ENCODE measurements at places on chromosomes 11 and 22.

- DNase-seq: no peak
Measured at GRCh38 chr22:42752912-42753311, 32.2 kb upstream of the A4GALT start.

DNA sequence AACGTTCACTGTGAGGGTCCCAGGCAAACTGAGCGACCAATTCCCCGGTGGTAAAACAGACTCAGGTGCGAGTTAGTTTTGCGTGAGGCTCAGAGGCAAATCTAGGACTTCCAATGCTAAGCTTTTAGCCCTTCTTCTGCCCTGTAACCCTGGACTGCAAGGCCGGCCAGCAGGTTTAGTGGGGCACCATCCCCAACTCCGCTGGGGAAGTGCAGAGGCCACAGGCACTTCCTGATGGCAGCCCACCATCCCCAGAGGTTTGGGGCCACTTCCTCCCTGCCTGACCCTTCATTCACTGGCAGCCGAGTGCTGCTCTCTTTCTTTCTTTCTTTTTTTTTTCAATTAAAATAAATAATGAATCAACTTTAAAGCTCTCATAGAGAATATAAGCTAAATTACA lies 124.6 kb upstream of the B3GAT1 start:
- no peak for DNase-seq

GRCh38 chr11:119029340-119030028 lies 1.2 kb downstream of the SLC37A4 start:
- no peak for DNase-seq

DNA sequence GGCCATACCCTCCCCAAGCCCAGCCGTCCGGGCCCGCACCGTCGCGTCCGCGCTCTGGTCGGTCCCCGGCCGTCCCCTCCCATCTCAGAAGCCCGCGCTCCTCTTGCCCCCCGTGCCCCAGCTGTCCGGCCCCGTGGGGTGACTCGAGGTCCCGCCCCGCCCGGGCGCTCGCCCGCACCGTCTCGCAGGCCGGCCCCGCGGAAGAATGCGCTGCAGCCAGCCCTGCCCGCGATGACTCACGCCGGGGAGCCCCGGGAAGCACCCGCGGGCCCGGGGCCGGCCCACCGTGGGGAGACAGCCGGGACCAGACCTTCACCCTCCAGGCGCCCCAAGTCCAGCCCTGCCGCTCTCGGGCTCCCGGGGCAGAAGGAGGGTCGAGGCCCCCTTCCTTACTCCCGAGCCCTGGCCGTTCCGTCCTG lies 320 bp upstream of the PHLDA2 start:
- peak; percentile 49 for DNase-seq

- no peak for DNase-seq
Measured at GRCh38 chr11:130071211-130071712, 1.6 kb downstream of the APLP2 start.

DNA sequence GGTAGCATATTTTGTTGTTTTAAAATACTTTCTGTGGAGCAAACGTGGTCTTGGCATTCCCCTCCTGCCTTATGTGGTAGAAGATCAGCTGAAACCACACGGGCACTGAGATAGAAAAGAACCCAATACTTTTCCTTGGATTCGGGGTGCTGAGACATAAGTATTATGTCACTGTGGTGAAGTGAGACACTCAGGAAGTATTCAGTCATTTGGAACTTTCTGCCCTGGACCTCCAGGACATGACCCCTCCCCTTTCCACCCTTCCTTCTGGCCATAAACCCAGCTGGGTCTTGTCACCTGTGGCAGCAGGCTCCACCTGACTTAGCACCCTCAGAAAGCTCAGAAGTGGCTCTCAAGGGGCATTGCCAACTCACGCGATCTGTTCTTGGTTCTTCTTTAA lies 123.4 kb downstream of the SWAP70 start:
- DNase-seq: no peak

GRCh38 chr11:43916621-43917020 lies 25.8 kb upstream of the C11orf96 start:
- DNase-seq: no peak

DNA sequence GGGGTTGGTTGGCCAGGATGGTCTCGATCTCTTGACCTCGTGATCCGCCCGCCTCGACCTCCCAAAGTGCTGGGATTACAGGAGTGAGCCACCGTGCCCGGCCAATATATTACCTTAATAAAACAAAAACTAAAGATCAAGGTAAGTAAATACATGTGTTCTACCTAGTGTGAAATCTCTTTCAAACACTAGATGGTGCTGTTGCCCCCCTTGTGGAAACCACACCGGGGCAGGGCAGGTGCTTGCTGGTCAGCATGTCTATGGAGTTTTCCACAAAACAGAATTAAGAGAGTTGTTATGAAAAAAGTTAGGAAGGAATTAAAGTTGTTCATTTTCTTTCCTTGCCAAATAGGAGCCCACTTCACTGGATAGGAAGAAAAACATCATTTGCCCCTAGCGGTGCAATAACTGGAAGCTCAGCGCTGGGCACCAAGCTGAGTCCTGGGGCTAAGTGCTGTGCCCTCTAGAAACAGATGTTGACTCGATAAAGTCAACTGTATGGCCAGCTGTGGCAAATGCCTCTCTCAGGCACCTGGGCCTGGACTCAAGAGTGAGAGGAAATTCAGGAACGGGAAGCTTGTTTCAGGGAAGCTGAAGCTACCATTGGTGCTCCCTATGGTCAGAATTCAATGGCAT lies 6.3 kb upstream of the KCNJ5 start:
- DNase-seq: peak; percentile 75

- no peak for DNase-seq
Measured at GRCh38 chr11:6202041-6202440, 3.0 kb downstream of the OR52W1 start.

DNA sequence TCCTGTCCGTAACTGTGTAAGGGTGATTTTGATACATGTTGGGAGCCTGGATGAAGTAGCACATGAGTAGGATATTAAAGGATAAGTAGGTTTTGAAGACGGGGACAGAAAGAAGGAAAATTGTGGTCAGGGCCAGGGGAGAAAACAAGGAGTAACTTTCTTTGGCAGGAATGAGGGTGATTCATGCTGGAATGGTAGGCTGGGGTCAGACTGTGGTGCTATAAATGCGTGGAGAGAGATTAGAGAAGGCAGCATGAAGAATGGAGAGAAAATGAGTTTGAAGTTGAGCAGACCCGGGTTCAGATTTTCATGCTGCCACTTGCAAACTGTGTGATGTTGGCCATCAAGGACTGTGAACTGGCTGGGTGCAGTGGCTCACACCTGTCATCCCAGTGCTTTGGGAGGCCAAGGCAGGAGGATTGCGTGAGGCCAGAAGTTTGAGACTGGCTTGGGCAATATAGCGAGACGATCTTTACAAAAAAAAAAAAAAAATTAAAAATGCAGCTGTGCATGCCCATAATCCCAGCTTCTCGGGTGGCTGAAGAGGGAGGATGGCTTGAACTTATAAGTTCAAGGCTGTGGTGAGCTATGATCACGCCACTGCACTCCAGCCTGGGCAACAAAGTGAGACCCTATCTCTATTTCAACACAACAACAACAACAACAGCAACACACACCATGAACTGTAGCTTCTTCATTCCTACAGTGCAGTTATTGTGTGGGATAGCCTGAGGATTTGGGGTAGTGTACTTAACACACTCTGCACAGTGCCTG lies 22.3 kb downstream of the ZBTB16 start:
- DNase-seq: no peak

GRCh38 chr11:78708388-78708787 lies 133.7 kb upstream of the NARS2 start:
- DNase-seq: no peak

DNA sequence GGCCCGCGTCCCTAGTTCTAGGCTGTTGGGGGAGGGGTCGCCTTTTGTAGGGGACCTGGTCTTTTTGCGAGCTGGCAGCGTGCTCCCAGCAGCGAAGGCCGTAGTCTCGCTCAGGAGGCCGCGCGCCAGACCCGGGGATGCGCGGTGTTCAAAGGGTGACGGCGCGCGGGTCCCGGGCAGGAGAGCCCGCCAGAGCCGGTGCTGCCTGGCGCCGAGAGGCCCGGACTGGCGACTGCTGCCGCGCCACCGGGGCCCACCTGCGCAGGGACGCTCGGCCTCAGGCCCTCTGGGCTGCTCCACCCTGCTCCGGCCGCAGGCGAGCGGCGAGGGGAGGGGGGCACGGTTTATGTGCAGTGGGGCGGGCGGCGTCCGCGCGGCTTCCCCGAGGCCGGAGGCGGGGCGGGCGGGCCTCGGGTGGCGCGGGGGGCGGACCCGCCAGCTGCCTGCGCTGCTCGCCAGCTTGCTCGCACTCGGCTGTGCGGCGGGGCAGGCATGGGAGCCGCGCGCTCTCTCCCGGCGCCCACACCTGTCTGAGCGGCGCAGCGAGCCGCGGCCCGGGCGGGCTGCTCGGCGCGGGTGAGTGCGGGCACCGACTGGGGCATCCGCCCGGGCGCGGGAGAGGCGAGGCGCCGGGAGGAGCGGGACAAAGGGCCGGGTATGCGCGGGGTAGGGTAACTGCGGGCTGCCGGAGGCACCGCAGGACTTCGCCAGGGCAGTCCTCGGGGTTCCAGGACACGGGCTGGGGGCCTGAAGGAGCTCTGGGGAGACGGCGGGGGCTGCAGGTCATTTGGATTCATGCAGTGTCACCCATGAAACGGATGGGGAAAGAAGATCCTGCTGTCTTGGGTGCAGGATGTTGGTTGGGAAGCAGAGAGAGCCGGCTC lies at the start of gene PRSS23:
Gene PRSS23 (plus strand): TSS at position 467 of the 884 bp plus-strand sequence. CDS start 7,102 bp downstream, outside the sequence.
- peak; percentile 62 for DNase-seq

GRCh38 chr11:34651551-34651950 lies 30.7 kb downstream of the EHF start:
- peak; percentile 86 for DNase-seq

DNA sequence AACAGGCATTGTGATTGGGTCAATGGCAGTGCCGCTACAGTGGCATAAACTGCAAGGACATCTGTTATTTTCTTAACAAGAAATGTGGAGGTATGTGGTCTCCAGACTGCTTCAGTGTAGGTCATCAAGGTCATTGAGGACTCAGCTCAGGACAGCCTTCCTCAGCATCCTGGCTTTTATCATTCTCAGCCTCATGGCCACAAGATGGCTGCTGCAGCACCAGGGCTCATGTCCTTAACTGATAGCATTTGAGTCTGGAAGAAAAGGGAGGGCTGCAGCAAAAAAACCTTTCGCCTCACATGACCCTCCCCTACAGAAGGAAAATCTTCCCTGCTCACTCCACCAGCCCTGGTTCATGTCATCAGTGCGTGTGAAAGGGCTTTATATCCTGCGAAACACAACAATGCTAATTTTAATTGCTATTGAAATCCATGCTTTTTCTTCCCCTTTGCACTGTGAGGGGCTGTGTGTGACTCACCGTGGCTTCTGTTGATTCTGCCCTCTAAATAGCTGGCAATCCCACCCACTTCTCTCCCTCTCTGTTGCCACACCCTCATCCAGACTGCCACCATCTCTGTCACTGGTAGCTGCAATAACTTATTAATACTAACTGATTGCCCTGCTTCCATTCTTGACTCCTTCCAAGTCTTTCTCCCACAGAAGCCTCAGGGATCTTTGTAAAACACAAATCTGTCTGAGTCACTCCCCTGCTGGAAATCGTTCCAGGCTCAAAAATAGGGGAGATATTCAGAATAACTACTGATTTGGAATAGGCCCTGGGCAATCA lies 43.8 kb downstream of the CHRDL2 start:
- no peak for DNase-seq

DNA sequence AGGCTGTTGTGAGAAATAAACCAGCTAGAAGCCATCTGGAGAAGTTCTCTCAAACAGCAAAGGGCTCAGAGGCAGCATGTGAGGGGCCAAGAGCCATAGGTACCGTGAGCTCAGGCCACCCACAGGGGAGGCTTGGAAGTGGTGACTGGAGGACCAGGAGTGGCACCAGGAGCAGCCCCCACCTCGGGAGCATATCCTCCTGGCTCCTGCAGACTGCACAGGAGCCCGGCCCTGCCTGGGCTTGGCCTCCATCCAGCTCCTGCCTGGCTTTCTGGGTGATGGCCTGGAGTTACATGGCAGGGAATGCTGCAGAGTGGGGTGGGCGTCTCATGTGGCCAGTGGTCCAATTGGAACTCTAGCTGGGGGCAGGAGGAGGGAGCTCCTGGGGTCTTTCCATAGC lies 4.2 kb upstream of the MPPED1 start:
- DNase-seq: no peak

DNA sequence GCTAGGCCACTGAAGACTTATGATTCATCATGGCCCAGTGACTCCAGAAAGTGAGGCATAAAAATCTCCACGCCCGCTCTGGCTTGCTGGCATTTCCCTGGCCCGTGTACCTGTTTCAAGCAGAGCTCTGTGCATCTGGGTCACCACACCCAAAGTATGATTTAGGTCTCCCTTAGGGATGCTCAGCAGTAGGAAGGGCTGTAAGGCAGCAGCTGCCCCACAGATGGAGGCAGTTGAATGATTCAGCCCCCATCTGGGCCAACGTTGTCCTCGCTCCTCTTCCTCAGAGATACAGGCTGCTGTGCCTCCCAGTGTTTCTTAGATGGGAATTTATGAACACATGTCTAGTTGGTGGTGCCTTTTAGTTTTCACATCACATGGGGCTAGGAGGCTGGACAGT lies 21.6 kb downstream of the GPR83 start:
- no peak for DNase-seq

DNA sequence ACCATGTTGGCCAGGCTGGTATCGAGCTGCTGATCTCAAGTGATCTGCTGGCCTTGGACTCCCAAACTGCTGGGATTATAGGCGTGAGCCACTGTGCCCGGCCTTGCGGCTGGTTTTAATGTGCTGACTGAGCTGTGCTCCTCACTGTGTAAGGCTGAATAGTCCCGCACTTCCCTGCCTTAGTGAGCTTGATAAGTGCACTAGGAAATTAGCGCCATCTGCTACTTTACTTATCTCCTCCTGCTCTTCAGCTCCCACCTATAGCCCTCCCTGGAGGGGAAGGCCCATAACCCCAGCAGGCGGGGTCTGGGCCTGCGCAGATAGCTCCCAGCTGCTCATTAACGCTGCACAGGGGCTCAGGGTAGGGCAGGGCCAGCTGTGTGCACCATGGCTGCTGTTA lies 49.4 kb downstream of the CLMP start:
- DNase-seq: no peak

DNA sequence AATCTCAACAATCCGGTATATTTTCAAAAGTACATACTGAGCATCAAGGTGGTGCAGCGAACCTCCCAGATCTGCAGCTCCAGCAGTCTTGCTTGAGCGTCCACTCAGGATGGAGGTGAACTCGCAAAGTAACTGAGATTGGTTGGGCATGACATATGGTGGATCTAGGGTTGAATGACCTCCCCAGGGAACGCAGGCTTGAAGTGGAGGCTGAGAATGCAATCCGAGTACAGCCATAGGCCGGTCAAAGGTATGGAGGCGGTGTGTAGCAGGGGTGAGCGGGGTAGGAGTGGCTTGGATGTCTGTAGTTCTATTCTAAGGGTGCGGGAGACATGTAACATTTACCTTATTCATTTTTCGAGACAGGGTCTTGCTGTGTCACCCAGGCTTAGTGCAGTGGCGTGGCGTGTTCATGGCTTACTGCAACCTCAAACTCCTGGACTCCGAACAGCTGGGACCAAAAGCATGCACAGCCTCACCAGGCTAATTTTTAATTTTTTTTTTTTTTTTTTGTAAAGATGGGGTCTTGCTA lies 631 bp upstream of the C22orf39 start:
- peak; percentile 28 for DNase-seq

DNA sequence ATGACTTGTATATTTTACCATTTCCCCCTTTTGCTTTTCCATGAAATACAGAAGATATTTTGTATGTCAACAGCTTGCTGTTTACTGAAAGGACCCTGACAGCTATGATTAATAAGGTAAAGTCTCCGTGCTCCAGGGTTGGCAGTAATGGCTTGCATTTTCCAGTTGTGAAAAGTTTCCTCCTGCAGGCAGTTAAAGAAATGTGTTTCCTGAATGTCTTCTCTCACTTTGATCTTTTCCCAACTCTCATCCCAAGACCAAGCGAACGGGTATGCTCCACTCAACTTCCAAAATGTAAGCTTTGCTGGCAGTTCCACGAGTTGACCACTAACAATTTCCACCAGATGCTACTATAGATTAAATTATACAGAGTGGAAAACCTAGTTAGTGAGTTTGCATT lies 8.9 kb downstream of the FIBIN start:
- no peak for DNase-seq
